ENCODE measurements at places on chromosomes 11 and 22.

DNA sequence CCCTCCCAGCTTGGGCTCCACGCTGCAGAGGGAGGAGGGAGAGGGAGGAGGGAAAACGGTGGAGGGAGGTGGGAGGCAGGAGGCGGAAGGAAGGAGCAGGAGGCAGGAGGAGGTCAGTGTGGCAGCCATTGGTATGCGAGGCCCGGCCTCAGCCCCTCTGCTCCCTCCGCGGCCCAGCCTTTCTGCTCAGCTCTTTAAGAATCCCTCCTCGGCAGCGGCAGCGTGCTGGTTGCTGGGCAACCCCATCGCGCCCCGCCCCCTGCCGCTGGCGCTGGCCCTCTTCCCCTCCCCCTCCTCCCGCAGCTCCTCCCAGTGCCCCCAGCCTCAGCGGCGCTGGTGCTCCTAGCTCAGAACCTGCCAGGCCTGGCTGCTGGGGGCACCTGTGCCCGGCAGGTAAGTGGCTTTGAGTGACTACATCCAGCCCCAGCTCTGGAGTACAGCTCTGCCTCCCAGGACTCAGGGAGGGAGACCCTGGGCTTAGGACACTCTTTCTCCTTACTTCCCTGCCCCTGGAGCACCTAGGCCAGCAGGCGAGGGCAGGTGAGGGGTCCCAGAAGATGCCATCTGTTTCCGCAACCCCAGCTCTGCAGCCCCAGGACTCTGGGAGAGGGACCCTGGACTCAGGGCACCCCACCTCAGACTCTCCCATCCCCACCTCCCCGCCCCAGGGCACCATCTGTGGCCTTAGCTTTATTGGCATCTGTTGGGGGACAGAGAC lies 7.2 kb upstream of the FLRT1 start:
- no peak for DNase-seq

- no peak for DNase-seq
Measured at GRCh38 chr11:69361466-69361865, 67.5 kb downstream of the MYEOV start.

- no peak for DNase-seq
Measured at GRCh38 chr11:12149672-12150225, 39.4 kb downstream of the MICAL2 start.

DNA sequence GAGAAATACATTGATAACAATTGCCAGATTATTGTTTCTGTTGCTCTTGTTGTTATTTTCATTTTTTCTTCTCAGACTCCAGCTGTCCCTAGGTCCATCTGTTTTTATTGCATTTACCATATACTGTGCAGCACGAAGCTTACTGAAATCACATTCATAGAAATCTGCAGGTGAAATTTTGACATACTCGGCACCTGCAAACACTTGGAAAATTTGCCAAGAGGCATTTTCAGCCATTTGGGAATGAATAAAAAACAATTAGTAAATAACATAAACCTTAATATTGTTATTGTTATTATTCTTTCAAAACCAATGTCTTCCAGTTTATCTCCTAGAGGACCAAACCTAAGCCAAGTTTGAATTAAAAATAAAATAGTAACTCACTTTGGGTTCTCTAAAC lies 2357.2 kb downstream of the LRRC4C start:
- DNase-seq, result no peak

DNA sequence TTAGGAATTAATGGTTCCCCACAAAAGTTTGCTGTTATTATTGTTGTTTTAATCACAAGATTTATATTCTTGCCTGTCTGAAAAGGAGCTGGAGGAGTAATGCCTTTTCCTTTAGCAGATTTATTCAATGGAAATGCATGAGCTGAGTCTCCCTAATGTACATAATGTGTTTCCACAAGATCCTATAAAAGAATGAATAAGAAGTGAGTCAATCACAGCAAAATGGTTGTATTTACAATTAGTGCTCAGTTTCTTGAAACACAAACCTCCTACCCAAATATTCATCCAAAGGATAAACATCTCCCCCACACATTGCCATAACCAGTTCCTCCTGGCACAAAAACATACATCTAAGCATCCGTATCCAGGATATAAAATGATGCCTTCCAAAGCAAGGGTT lies 33.3 kb downstream of the ME3 start:
- DNase-seq, result no peak

DNA sequence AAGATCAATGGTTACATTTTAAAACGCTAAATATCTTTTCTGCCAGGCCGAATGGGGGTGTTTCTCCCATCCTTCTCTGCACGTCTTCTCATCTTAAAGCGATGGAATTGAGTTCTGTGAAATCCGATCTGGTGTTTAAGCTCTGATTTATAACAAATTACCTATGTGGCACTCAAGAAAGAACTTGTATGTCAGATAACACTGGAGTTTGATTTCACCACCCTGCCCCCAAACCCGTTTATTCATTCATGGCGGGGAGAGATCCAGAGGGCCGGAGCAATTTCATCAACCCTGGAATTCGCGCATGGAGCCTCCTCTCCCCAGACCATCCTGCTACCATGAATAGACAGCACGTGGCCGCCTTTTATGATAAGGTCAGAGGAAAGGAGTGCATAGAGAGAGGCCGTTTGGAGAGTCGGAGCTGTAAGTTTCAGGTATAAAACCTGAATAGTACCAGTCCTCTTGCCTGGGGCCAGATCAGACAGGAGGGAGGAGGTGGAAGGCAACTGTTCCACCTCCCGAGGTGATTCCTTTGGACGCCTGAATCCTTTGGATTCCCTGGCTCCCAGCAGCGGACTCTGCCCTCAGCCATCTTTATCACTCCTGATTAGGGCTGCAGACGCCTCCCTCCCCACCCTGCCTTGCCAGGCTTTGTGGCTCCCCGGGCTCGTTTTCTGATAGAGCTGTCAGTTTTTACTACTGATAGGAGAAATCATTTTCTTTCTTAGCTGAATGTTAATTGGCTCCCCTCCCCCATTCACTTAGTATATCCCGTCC lies 27.3 kb upstream of the NFAM1 start:
- no peak for DNase-seq

GRCh38 chr11:121321614-121322243 lies 29.2 kb downstream of the SC5D start:
- no peak for DNase-seq

DNA sequence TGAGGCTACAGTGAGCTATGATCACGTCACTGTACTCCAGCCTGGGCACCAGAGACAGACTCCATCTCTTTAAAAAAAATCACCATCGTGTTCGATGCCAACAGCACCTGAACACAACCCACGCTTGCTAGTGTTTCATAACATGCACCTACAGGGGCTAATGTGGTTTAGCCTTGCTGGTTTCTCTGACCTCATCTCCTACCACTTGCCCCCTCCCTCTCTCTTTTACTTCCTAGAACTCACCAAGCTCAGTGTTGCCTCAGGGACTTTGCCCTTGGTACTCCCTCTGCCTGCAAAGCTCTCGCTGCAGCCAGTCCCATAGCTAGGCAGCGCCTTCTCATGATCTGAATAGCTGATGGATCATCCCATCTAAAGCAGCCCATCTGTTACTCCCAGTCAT lies 99.8 kb downstream of the FBXO7 start:
- no peak for DNase-seq

DNA sequence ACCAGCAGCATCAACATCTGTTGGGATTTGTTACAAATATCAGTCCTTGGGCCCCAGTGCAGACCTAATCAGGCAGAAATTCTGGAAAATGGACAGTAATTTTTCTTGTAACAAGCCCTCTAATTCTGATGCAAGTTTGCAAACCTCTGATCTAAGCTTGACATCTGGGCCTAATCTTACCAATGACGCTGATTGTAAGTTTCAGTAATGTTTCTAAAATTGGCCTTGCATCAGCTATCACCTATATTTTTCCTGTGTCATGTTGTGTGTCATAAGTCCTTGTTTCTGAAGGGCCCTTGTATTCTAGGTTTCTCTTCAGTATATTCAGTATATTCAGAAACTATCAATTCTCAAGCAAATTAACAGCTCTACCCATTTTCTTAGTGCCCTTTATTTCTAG lies 36.4 kb downstream of the ZNF215 start:
- DNase-seq, result no peak

DNA sequence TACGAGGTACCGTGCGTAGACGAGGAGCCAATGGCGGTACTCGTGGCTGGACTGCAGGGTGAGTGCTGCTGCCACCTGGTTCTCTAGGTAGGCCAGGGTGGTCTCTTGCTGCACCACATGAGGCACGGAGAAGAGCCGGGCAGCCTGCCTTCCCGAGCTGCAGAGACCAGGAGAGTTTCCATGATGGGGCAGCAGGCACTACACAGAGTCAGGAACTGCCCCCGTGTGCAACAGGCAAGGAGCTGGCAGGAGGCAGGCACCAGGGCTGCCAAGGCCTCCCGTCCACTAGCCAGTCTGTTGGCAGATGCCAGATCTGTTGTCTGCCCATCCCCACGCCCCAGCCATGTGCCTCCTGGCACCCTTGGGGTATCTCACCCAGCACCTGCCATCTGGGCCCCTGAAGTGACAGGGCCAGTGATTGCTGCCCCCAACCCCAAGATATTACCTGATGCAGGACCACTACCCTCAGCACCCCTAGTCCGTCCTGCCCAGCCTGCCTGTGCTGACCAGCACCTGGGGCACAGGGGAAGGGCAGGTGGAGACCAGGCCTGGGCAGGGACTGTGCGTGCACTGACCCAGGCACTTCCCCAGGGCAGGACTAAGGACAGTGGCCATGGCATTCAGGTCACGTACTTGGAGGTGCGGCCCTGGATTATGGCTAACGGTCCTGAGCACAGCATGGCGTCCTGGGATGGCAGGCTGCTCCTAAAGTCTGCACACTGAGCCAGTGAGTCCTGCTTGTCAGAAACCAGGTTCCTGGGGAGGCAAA lies 62.0 kb upstream of the CLTCL1 start:
- no peak for DNase-seq

- DNase-seq, result no peak
Measured at GRCh38 chr11:22787551-22788162, 41.9 kb downstream of the SVIP start.

DNA sequence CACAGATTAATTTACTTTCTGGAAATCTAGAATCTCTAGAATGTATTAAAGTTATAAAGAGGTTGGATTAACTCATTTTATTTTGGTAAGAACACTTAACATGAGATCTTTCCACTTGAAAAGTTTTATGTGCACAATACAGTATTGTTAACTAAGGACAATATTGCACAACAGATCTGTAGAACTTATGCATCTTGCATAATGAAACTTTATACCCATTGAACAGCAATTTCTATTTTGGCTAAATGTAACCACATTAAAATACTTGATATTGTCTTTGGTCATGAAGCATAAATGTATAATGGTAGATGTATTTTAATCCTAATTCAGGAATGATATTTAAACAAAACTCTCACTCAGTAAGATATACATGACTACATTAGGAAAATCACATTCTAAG lies 203.8 kb downstream of the SNX19 start:
- DNase-seq, result no peak

- DNase-seq, result no peak
Measured at GRCh38 chr11:69560141-69560790, 78.8 kb downstream of the LINC01488 start.

DNA sequence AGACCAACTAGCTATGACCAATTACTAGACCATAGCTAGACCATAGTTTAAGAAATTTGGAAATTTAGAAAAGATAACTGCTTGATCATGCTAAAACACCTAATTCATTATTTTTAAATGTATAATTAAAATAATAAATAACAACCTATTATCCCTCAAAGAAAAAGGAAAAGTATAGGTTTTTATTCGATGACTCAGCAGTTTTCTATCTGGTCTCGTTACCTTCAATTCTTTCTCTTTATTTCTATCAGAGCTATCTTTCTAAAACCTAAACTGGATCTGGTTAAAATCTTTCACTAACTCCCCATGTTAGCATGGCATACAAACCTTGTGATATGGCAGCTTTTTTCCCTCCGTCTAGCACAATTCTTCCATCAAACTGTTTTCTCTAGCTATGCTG lies 27.3 kb downstream of the CSTPP1 start:
- DNase-seq, result no peak

- DNase-seq, result no peak
Measured at GRCh38 chr11:114260483-114260882, 35.7 kb upstream of the NNMT start.

DNA sequence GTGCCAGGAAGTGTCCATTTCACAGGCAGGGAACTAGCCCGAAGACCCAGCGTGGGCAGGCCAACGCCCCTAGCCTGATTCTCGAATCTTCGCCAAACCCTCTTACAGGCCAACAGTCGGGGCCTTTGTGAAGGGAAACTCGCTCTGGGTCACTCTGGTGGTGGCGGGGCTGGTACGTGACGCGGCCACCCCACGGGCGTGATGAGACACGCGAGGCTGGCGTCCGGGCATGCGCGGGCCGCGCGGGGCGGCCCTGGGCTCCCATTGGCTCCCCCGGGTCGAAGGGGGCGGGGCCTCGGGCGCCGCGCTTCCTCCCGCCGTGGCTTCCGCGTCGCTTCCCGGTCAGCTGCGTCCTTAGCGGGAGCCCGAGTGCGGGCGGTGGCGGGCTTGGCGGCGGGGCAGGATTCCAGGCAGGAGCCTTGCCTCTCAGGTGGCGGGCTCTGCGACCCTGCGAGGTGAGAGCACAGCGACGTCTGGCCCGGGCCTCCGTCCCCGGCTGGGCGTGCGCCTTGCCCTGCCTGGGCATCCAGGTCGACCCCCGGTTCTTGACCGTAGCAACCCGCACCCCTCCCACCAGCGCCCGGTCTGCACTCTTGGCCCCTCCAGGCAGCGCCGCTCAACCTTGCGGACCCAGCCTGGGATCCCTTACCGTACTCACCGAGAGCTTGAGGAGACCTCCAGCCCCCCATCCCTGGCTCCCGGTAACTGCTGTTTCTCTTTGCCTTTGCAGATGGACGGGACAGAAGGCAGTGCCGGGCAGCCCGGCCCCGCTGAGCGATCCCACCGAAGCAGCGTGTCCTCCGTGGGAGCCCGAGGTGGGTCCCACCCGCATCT lies at the start of gene FRMD8:
FRMD8 (plus strand) TSS at position 331 of the 834 bp plus-strand sequence; CDS start at position 731, 400 bp downstream.
- DNase-seq, result peak; percentile 81

DNA sequence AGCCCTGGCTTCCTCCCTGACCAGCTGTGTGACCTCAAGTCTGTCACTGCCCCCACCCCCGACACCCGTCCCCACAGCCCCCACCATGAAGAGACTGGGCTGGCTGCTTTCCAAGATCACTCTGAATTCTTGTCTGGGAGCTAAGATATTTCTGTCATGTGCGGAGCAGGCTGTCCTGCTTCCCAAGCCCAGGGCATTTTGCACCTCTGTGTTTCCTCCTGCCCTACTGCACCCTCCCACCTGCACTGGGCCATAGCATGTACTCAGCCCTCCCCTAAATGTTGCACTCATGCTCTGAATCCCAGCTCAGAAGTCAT lies 30.3 kb upstream of the MYEOV start:
- no peak for DNase-seq

DNA sequence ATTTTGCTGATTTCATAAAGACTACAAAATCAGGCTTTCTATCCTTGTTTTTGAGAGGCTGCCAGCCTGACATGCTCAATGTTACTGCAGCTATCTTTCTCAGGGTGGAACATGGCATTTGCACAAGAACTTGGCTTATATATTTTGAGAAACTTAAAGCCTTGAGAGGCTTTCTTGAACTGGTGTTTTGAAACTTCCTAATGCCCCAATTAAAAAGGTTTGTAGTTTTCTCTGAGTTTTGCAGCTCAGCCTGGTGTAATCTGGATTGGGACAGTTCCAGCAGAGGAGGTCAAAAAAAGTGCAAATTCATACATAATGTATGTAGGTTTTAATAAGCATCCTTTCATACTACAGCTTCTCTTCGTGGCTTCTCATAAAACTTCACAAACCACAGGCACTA lies 223.4 kb downstream of the FAM76B start:
- no peak for DNase-seq

GRCh38 chr11:125091247-125091876 lies 20.1 kb downstream of the TMEM218 start:
- DNase-seq, result no peak

- DNase-seq, result no peak
Measured at GRCh38 chr11:16296273-16296672, 60.1 kb downstream of the SOX6 start.

- no peak for DNase-seq
Measured at GRCh38 chr11:129728581-129728980, 87.1 kb upstream of the TMEM45B start.

- DNase-seq, result no peak
Measured at GRCh38 chr11:5815534-5815933, 6.8 kb downstream of the OR52N2 start.
